Activated T-helper 9 cell treated with anti-CD3 and anti-CD28 coated beads, Interleukin-2, amount 50 U/mL, for 16 hours (primary cell): ENCODE measurements at places on chromosomes 3 and 15.

GRCh38 chr3:176055836-176056235, 1141.4 kb downstream of the TBL1XR1 start:
- DNase-seq, result no peak

- DNase-seq, result no peak
Measured at GRCh38 chr3:58672451-58672850, 5.9 kb upstream of the FAM3D start.

- DNase-seq, result no peak
Measured at GRCh38 chr15:43168192-43169107, 16.8 kb upstream of the CCNDBP1 start.

DNA sequence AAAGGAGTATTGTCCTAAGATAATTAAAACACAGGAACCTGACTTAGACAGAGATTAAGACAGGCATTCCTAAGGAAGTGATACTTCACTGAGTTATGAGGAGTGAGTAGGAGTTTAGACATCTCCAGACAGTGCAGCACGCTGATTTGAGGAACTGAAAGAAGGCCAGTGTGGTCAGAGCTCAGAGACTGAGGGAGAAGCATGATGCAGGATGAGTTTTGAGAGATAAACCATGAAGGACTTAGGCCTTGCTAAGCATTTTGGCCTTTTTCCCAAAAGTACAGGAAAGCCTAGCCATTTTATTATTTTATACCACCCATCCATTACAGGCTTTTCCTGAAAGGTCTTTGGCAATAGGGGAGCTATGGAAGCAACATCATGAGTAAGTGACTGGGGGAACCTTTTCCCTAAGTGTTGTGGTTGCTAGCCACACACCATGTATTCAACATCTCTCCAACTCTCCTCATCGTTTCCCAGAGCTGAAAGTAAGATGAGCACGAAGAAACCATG, 375.6 kb upstream of the TPRG1 start:
- DNase-seq, result no peak

DNA sequence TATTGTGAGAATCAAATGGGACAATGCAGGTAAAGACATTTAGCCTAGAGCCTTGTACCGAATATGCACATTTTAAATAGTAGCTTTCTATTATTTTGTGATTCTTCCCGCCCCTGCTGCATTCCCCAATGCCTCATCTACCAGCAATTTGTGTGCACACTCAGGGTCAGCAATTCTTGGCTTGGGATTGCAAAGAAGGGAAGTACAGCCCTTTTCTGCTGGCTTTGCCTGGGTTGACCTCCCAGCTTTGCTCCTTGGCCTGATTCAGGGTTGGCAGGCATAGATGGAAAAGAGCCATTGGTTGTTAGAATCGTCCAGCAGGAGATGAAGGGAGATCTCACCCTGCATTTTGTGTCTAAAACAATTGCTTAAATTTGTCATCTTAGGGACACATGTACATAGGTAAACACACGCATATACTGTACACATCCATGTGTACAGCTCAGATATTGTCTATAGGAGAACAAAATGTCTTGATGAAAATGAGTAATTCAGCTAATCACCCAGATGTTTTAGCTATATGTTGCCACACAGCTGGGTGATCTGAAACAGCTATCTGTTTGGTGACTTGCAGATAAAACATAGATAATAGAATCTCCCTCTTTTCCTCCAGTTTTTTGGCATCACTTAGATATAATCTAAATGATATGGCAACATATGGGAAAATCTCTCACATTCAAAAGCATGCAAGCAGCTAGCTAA, 340.9 kb upstream of the TBL1XR1 start:
- DNase-seq, result no peak

DNA sequence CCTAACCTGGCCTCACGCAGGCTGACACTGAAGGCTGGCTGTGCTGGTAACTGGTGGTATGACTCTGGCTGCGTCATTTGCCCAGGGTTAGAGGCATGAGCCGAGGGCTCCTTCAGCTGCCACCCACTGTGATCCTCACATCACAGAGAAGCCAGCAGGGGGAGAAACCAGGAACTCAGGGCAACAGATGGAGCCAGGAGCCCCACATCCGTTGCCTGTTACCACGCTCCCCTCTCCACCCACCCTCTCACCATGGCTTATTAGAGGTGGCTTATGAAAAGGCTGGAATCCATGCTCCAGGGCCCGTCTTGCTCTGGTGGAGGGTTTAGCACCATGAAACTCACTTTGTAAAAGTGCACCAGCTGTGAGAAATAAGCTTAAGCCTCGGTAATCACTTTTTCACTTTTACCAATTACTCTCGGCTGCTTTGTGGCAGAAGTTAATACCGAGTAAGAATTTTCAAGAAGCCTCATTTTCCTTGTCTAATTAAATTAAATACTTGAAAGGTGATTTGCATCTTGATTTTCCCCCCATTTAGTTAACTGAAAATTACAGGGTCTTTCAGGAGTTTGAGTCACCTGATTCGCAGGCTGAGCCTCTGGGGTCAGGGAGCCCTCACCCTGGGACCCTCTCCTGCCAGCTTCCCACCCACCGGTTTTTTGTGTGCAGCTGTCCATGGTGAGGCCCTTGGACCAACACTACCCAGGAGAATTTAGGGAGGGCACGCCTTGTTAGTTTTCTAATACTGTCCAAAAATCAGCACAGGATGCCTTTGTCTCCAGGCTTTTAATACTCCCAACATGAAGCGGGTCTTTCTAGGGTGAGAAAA, 60.9 kb downstream of the ASB7 start:
- DNase-seq, result no peak

DNA sequence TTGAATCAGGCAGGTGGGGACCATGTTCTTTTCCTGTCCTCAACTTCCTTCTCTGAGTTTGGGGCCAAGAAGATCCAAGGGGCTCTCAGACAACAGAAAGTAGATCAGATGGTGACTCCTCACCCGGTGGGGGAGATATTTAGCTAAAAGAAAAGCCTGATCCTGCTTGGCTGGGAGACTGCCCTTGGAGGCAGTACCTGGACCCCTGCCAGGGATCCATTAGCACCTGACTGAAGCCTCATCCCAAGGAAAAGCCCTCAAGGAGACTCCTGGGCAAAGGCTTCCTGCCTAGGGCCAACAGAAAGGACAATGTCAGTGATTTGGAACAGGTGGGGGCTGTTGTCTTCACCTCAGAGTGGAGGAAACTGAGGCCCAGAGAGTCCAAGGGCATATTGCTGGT, 33.5 kb upstream of the HHATL start:
- DNase-seq, result no peak

DNA sequence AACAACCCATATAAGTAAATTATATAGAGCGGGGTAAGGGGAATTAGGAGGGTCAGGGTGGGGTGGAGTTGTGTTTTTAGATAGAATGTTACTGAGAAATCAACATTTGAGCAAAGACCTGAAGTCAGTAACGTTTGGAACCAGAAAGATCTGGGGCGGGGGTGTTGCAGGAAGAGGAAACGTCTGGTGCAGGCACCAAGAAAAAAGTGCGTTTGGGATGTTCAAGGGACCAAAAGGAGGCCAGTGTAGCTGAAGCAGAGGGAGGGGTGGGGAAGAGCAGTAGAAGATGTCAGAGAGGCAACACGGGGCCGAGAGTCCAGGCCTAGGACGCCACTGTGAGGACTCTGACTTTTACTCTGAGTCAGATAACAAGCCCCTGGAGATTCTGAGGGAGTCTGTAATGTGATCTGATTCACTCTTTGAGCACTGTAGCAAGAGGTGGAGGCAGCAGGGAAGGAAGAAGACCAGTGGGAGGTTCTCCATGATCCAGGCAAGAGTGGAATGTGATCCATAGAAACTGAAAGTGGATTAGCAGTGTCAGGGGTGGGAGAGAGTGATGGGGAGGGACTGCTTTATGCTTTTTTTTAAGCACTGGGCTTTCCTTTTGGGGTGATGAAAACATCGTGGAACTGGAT, 179.3 kb upstream of the CHRM5 start:
- no peak for DNase-seq
